ENCODE measurements at places on chromosomes 12 and 14.

- DNase-seq = no peak
Measured at GRCh38 chr12:116934908-116935705, 24.4 kb downstream of the FBXW8 start.

GRCh38 chr12:55899082-55899481 is 28.6 kb downstream of the PYM1 start:
- DNase-seq = no peak

- peak; percentile 69 for DNase-seq
Measured at GRCh38 chr14:102323102-102323501, 3.6 kb downstream of the ZNF839 start.

- DNase-seq = no peak
Measured at GRCh38 chr14:104213301-104214034, 75.1 kb downstream of the KIF26A start.

- DNase-seq = no peak
Measured at GRCh38 chr12:10849425-10849878, at the start of gene PRR4. Gene PRR4 (minus strand): TSS chr12:10849475. CDS start chr12:10849437, 38 bp downstream.

All from anterior cingulate cortex (tissue), 58 donors.